Activated CD8-positive, alpha-beta memory T cell treated with anti-CD3 and anti-CD28 coated beads for 48 hours (primary cell): ENCODE measurements at places on chromosomes 13 and 19.
A peak's percentile ranks its signal among the peaks of the same experiment; 100 is the strongest.

- DNase-seq, result no peak
Observed at GRCh38 chr13:100984085-100984705, 309.6 kb upstream of the TMTC4 start.

GRCh38 chr13:58476206-58476918, 844.8 kb downstream of the PCDH17 start:
- no peak for DNase-seq

- DNase-seq, result no peak
Observed at GRCh38 chr13:99231721-99232120, 26.5 kb downstream of the GPR18 start.

- DNase-seq, result peak; percentile 57
Observed at GRCh38 chr19:56309511-56310185, 5.0 kb downstream of the ZSCAN5A start.

GRCh38 chr19:36688058-36688457, 646 bp downstream of the ZNF567 start:
- DNase-seq, result no peak

DNA sequence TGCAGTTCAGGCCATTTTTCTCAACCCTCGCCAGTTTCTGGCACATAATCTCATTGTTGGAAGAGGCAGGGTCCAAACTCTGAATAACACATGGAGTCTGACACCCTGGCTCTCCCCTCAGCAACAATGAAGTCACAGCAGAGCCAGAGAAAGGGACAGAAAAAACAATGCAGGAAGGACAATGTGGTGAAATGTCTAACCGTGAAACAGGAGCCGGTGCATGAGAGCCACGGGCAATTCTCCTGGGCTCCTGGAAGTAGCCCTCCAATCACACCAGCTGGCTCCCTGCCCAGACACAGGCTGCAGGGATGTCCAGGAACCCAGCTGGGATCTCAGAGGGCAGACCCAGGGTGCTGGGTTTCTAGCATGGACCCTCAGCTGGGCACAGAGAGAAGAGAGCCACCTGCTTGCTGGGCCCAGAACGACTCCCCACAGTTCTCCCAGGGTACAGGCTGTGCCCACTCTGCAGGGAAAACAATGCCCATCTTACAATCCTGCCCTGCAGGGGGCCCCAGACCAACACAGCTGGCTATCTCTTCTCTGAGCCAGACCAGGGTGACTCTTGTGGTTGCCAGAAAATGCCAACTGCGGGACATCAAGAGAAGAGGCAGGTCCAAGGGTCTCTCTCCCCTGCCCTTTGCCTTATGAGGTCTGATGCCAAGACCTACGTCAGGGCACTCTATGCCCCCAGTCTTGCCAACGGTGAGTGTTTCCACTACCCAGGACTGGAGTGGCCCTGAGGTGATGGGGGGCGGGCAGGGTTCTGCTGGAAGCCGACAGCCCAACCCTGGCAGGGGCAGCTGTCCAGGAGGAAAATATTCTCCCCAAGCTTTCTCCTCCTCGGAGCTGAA, 64.5 kb downstream of the CEBPG start:
- no peak for DNase-seq

DNA sequence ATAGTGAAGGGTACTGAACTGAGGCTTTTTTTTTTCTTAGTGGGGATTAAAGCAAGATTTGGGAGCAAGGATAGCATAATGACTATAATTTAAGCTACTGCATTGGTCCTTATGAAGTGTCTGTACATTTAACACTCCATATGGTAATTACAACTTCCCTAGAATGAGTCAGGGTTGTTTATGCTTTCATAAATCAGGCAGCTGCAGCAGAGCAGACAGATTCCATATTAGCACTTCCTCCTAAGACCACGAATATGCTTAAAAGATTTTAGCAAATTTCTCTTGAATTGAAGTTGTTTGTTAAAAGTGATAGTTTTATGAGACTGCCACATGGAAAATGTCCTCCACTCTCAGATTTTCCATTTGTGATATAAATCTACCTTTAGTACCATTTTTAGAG, 401.1 kb upstream of the SPRY2 start:
- no peak for DNase-seq

GRCh38 chr19:21789466-21790085, 22.2 kb upstream of the ZNF100 start:
- DNase-seq, result no peak

- no peak for DNase-seq
Observed at GRCh38 chr13:24684600-24684998, 4.4 kb downstream of the ATP12A start.

GRCh38 chr13:23411706-23412105, 21.8 kb downstream of the SACS start:
- no peak for DNase-seq

GRCh38 chr19:33487901-33488800, 33.4 kb downstream of the PEPD start:
- no peak for DNase-seq

DNA sequence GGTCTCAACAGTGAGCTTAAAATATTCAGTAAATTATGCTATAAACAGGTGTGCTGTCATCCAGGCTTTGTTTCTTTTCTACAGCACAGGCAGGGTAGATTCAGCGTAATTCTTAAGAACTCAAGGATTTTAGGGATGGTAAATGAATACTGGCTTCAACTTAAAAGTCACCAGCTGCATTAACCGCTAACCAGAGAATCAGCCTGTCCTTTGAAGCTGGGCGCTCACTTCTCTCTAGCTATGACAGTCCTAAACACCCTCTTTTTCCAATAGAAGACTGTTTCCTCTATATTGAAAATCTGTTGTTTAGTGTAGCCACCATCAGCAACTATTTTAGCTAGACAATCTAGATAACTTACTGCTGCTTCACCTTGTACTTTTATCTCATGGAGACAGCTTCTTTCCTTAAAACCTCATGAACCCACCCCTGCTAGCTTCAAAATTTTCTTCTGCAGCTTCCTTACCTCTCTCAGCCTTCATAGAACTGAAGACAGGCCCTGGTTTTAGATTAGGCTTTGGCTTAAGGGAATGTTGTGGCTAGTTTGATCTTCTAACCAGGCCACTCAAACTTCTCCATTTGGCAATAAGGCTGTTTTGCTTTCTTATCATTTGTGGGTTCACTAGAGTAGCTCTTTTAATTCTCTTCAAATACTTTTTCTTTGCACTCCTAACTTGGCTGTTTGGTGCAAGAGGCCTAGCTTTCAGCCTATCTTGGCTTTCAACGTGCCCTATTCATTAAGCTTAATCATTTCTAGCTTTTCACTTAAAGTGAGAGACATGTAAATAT, 89.5 kb downstream of the USP12 start:
- DNase-seq, result no peak

GRCh38 chr19:18233224-18233825, 7.1 kb upstream of the PDE4C start:
- DNase-seq, result no peak

DNA sequence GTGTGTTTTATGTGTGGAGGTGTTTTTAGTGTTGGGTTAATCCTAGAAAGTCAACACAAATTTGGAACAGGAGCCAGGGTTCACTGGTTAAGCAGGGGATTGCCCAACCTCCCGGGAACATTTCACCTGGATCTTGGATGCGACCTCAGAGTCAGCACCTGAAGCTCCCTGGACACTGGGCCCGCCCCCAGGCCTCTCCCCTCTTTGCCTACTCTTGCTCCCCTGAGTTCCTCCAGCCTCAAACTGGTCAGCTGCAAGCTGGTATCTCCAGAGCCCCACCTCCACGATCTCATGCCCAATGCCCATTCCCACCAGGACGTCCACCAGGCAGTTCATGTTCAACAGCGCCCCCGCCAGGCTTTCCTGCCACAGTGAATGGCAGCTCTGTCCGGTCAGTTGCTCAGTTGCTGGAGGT, 9.7 kb downstream of the HSD17B14 start:
- no peak for DNase-seq

GRCh38 chr13:21938636-21939035, 267.8 kb downstream of the FGF9 start:
- DNase-seq, result no peak

- DNase-seq, result no peak
Observed at GRCh38 chr13:37594550-37594949, 4.0 kb downstream of the POSTN start.

DNA sequence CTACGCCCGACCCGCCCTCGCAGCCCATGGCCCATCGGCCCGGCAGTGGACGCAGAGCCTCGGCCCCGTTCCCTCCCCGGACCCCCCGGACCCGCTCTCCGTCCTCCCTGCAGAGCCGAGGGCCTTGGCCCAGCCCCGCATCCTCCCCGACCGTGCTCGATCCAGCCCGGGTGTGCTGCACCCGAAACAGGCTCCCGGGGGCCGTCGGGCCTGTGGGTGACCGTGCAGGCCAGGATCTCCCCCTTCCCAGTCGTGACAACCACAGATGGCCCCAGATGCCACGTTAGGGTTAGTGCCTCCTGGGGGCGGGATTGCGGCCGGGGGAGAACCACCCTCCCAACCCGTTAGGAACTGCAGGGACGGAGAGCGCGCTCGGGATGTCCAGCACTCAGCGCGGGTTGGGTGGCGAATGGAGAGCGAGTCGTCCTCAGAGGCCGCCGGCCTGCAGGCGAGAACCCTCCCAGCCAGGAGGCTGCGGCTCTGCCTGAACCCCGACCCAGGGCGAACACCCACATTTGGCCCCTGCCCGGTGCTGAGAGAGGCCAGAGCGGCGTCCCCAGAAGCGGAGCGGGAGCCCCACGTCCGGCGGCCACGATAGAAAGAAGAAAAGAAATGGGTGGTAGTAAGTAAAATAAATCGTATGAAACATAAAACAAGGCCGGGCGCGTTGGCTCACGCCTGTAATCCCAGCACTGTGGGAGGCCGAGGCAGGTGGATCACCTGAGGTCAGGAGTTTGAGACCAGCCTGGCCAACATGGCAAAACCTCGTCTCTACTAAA, 6.7 kb upstream of the MADCAM1 start:
- DNase-seq, result no peak

DNA sequence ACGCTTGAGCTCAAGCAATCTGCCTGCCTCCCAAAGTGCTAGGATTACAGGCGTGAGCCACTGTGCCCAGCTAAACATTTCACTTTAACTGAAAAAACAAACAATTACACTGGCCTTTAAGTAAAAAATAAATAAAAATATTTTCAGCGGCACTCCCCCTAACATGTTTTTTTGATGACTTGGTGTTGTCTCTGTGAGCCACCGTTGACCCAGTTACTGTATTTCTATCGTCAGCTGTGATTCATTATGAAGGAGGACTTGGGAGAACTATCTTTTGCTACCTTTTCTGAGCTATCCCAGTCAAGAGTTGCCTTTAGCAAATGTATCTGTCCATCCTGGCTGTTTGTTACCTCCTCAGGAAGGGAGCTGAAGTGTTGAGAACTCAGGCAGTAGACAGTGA, 18.5 kb upstream of the C19orf33 start:
- no peak for DNase-seq

GRCh38 chr13:100203696-100204367, 114.9 kb downstream of the PCCA start:
- DNase-seq, result no peak

DNA sequence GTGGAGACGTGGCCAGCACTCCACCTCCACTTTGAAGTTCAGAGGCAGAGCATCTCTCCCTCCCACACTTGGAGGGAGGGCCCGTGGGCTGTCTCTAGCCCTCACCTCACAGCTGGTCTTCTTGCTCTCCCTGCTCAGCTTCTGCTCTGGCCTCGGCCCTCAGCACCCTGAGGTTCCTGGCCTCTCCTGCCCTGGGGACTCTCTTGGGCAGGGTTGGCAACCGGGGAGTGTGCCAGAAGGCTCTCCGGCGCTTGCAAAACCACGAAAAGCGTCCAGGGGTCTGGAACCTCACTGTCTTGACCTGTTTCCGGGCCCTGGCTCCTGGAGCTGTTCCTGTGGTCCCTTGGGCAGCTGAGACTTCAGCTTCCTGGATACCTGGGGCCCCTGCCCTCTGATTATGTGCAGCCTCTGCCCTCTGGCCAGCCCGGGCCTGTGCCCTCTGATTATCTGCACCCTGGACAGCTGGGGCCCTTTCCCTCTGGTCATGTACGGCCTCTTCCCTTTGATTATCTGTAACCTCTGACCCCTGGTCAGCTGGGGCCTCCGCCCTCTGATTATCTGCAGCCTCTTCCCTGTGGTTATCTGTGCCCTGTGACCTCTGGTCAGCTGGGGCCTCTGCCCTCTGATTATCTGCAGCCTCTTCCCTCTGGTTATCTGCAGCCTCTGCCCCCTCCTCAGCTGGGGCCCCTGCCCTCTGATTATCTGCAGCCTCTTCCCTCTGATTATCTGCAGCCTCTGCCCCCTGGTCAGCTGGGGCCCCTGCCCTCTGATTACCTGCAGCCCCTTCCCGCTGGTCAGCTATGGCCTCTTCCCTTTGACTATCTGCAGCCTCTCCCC, 2.1 kb downstream of the CCDC8 start:
- DNase-seq, result no peak

- no peak for DNase-seq
Observed at GRCh38 chr19:3107658-3108057, 13.5 kb downstream of the GNA11 start.

DNA sequence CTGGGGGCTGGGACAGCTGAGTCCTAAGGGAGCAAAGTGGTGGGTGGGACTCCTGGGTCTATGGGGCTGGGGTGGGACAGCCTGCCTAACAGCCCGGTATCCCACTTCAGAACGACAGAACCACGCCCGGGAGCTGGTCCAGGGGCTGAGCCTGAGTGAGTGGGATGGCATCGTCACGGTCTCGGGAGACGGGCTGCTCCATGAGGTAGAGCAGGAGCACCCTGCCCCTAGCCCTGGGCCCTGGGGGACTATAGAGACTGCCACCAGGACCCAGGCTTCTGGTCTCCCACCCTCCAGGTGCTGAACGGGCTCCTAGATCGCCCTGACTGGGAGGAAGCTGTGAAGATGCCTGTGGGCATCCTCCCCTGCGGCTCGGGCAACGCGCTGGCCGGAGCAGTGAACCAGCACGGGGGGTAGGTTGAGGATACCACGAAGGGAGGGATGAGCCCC, 8.6 kb downstream of the SPHK2 start:
- no peak for DNase-seq
